LHCN-M2 (cell line): ENCODE measurements at places on chromosomes 6 and 20. TPM values are rescaled to one million over a fixed set of nuclear protein-coding genes. Genes with fewer than 3 reads are reported as not detected.

GRCh38 chr6:31640612-31641011, 11.8 kb downstream of the BAG6 start:
- DNase-seq: no peak

DNA sequence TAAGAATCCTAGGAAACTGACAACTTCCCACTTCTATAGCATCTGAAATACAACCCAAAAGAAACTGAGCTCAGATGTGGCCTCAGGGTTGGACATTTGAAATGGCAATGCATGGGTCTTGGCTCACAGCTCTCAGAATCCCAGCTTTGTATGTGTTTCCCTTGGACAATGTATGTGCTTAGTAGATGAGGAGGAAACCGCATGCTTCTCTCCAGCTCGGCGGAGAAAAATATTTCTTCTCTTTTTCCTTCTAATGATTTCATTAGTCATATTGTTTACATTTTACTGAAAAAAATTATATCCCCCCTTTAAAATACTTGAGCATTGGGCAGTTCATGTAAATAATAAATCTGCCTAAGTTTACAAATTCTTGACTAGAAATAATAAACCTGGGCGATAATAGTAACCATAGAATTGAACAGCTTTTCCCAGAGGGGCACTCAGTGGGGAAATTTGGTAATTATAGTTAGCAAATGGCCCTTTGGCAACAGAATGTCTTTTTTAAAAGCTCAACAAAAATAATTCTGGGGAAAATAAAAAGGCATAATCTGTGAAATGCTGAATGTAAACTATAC, 55.3 kb downstream of the PFDN4 start:
- no peak for DNase-seq

GRCh38 chr20:11995805-11996567, 78.3 kb downstream of the BTBD3 start:
- DNase-seq: no peak

GRCh38 chr20:4973330-4974097, 27.8 kb downstream of the SLC23A2 start:
- DNase-seq: peak; percentile 81

DNA sequence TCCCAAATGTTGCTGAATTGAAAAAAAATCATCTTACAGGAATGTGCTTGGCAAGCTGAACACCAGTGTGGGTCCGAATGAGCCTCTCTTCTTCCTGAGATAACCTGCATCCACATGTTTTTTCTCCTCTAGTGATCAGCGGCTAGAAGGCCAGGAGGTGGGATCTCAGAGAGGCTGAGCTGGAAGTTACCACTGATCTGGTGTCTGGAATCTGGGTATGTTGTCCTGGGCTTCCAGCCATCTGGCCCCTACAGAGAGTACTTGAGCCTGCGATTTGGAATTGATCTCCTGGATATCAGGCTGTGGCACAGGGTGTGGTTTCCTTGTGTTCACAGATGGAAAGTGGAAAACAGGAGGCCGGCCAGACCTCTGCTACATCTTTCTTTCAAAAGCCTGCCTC, 35.9 kb downstream of the SULF2 start:
- DNase-seq: no peak

MOG gene
- total RNA-seq: not detected in 2 replicates

SYTL3 gene
- total RNA-seq: 9.5 and 13.8 TPM in 2 replicates

COL10A1 gene
- 1.4 and 1.7 TPM in 2 replicates for total RNA-seq

GPR6 gene
- total RNA-seq: not detected in 2 replicates
